ENCODE measurements at places on chromosomes 12 and 14.

- DNase-seq = no peak
Observed at GRCh38 chr14:73503648-73504047, 12.9 kb downstream of the RIOX1 start.

DNA sequence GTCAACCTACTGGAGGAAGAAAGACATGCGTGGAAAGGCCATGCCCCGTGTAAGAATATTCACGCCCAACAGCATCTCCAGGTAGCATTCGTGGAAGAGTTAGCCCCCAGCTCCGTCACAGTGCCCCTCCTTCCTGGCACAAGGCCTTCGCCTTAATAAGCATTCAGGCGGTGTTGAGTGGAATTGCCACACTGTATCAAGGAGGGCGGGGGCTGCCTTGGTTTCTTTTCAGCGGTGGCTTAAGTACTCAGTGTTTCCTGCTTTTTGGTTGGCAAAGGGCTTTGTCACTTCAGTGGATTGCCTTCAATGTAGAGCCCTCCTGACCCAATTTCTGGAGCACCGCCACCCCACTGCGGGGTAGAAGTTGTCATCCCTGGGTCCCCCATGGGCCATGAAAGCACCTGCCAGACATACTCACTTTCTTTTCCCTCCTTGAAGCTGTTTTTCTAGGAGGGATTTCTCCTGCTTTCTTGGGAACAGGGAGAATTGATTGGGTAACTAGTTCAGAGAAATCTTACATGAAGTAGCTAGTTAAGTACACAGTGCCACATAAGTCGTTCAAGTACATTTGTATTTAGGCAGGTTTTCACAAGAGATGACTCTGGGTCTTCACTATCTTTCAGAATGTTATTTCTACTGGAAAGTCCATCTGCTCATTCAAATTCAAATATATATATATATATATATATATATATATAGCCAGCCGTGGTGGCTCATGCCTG is 65.5 kb upstream of the STON2 start:
- DNase-seq = no peak

DNA sequence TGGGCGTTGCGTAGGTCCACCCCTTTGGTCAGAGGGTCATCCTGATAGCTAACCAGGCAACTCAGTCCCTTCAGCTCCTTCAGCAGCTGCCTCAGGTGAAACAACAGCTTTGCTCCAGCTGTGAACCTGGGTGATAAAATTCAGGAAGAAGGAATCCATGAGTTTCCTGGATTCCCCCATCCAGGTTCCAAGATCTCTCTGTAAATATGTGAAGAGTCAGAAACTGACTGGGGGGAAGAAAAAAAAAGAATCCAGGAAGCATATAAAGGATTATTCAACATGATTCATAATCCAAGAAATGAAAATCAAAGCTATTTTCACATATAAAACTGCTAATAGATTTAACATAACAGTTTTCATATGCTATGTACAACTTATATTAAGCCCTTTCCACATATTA is 8.6 kb downstream of the STAT2 start:
- DNase-seq = no peak

DNA sequence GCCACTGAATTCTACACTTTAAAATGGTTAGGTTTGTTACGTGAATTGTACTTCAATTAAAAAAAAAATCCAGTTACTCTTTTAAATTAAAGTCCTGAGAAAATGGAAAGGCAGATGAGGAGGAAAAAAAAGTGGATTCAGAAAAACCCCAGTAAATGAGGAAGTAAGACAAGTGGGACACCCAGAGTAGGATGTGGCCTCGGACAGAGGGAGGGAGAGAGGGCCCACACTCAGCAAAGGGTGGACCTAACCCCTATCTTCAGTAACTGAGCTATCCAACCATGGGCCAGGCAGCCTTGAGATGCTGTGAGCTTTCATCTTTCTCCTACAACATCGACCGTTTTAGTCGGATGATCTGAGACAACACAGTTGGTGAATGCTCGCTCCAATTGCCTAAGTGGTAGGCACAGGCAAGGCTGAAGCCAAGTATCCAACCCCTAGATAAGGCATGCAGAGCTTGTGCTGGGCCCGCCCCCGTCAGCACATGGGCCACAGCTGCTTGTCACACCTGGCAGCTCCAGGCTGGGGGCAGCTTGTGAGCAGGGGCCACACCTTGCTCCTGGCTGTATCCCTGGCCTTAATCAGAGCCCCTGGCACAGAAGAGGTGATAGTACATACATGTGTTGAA is 142.1 kb downstream of the TTC7B start:
- no peak for DNase-seq

DNA sequence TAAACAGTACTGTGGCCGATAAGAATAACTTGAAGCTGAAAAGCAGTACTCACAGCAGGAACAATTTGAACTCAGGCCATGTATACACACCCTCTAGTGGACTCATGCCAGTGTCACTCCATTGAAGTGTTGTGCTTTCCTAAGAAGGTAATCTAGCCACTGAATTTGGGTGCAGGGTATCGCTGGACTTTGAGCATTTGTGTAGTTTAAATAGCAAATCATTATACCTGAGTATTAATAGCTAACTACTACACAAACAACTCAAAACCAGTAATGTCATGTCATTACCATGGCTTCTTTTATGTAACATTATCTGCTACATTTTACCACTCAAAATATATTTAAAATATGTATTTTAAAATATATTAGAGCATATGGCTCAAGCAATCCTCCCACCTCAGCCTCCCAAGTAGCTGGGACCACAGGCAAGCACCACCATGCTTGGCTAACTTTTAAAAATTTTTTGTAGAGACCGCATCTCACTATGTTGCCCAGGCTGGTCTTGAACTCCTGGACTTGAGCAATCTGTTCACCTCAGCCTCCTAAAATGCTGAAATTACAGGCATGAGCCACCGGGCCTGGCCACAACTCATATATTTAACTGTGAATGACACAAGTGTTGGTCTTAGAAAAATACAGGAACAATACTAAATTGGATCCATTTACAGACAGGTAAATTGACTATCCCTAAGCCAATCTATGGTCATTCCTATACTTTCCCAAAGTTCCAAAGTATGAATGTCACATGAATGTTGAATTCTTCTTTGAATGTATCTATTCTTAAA is 25.6 kb upstream of the ARID4A start:
- no peak for DNase-seq

DNA sequence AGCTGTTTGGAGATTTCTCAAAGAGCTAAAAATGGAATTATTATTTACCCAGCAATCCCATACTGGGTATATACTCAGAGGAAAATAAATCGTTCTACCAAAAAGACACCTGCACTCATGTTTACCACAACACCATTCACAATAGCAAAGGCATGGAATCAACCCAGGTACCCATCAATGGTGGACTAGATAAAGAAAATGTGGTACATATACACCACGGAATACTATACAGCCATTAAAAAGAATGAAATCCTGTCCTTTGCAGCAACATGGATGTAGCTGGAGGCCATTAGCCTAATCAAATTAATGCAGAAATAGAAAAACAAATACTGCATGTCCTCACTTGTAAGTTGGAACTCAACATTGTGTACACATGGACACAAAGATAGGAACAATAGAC is 37.9 kb downstream of the WBP11 start:
- no peak for DNase-seq

DNA sequence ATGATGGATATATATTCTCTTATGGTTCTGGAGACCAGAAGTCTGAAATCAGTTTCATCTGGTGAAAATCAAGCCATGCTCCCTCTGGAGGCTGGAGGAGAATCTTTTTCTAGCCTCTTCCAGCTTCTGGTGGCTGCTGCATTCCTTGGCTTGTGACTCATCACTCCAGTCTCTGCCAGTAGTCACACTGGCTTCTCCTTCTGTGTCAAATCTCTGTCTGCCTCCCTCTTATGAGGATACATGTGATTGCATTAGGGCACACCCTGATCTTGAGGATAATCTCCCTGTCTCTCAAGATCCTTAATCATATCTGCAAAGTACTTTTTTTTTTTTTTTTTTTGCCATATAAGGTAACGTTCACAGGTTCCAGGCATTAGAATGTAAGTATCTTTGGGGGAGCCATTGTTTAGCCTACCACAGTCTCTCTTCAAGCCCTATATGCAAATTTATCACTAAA is 17.7 kb downstream of the DNAL1 start:
- DNase-seq = no peak

- DNase-seq = peak; percentile 32
Observed at GRCh38 chr14:102318781-102319276, 717 bp upstream of the ZNF839 start.

- no peak for DNase-seq
Observed at GRCh38 chr12:31470459-31470858, 120.5 kb downstream of the DENND5B start.

DNA sequence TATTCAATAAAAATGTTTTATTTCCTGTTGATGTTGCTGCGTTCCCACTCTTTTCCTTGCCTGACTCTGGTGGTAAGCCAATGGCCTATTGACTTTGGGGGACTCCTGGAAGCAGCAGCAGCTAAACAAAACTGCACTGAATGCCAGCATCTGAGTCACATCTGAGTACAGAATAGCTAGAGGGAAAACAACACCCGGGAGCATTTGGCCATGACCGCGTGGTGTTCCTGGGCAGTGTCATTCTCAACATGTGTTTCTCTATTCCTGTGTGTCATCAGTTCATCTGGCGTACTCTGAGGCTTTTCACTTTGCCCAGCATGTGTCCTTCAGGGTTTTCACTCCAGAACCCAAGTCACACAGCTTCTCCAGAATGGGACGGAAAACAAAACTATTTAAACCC is 238.8 kb downstream of the PAWR start:
- DNase-seq = no peak

- no peak for DNase-seq
Observed at GRCh38 chr14:91339671-91340369, 77.8 kb downstream of the CCDC88C start.

GRCh38 chr12:114163771-114164170 is 197.6 kb upstream of the RBM19 start:
- DNase-seq = no peak

GRCh38 chr12:111152561-111152960 is 216.3 kb downstream of the PHETA1 start:
- DNase-seq = no peak

DNA sequence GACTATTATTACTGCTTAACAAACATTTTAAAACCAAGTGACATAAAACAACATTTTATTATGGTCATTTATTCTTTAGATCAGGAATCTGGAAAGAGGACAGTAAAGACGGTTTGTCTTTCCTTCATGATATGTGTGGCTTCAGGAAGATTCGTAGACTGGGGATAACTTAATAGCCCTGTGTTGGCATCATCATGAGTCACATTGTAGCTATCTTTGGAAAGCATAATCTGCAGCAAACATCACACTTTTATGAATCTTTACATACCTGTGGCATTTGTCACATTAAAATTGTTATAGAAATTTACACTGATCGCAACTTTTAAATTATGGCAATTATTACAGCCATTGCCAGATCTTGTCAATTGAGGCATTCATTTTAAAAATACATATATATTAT is 397.1 kb downstream of the NOVA1 start:
- DNase-seq = no peak

DNA sequence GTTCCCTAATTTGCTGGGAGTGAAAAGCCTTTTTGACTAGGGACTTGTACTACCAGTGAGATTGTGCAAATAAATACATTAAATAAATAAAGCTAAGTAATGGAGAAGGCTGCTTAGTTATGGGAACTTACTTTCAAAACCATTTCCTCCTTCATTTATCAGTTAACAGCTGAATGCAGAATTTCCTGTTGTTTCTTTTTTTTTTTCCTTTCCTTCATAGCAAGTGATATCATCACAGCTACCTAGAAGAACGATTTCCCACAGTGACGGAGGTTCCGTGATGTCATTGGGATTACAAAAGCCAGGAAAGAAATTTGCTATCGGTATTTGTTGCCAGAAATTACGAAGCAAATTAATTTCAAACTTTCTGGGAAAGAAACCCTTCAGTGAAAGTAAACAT is 42.1 kb upstream of the SOCS2 start:
- no peak for DNase-seq

GRCh38 chr14:79036441-79036840 is 866.3 kb downstream of the NRXN3 start:
- DNase-seq = no peak

DNA sequence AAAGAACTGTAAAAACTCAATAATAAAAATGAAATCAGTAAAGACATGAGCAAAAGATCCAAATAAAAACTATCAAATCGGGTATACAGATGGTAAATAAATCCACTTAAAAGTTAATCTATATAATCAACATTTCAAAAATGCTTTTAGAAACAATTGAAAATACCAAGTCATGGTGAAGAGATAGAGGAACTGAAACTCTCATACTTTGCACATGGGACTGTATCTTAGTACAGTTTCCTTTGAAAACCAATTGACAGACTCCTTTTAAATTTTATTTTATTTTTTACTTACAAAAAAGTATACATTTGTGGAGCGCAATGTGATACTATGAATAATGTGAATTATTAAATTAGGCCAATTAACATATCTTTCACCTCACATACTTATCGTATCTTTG is 98.6 kb upstream of the FAR2 start:
- no peak for DNase-seq

- DNase-seq = no peak
Observed at GRCh38 chr14:56487090-56487667, 92.4 kb upstream of the TMEM260 start.

GRCh38 chr12:19048943-19049342 is 80.6 kb upstream of the PLEKHA5 start:
- no peak for DNase-seq

- no peak for DNase-seq
Observed at GRCh38 chr12:100899301-100899700, 104.7 kb downstream of the ANO4 start.

GRCh38 chr12:5438671-5439200 is 6.8 kb downstream of the NTF3 start:
- no peak for DNase-seq
